ENCODE measurements at places on chromosomes 1 and 21.

- H3K4me1 ChIP-seq = peaks cover 9% of the 10 kb centered on the region
- peaks cover 8% of the 10 kb centered on the region for H3K36me3 ChIP-seq
- no peaks in the 10 kb centered on the region for H3K27me3 ChIP-seq
- H3K27ac ChIP-seq = peak overlapping the region; percentile 99
These were observed 748 bp downstream of the PPP1R15B start for GRCh38 chr1:204410688-204411450.

DNA sequence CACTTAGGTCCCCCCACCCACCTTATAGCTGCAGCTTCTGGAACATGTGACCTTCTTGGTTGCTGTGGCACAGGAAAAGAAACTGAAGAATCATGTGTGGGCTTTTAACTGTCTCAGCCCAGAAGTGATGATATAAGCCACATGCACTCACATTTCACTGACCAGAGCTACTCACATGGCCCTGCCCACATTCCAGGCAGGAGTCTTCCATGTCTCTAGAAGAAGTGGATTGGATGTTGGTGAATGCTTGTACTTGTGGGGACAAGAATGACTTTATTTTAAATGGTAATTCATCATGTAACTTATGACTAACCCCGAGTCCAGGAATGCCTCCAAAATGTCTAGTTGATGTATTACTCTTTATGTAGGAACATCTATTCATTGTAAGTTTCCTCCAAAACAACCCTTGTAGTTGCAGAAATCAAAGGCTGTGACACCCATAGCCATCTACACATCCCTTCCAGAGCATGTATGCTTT is 15.8 kb upstream of the CAMK1G start:
- no peak for DNase-seq
- peaks cover 5% of the 10 kb centered on the region for H3K4me1 ChIP-seq
- no peak overlapping the region for H3K4me3 ChIP-seq
- H3K27ac ChIP-seq = no peak overlapping the region
- H3K27me3 ChIP-seq = peaks cover 26% of the 10 kb centered on the region

GRCh38 chr1:181119093-181119989 is 30.8 kb downstream of the IER5 start:
- no peaks in the 10 kb centered on the region for H3K27me3 ChIP-seq
- peak; percentile 31 for DNase-seq
- H3K4me1 ChIP-seq = peaks cover 13% of the 10 kb centered on the region
- no peak overlapping the region for H3K27ac ChIP-seq
- H3K4me3 ChIP-seq = no peak overlapping the region

GRCh38 chr1:51969038-51969705 is 21.3 kb downstream of the RAB3B start:
- H3K4me3 ChIP-seq = no peak overlapping the region
- H3K4me1 ChIP-seq = peaks cover 33% of the 10 kb centered on the region
- H3K27me3 ChIP-seq = no peaks in the 10 kb centered on the region

Data from osteoblast (primary cell).